ENCODE measurements at places on chromosomes 12 and 14.

DNA sequence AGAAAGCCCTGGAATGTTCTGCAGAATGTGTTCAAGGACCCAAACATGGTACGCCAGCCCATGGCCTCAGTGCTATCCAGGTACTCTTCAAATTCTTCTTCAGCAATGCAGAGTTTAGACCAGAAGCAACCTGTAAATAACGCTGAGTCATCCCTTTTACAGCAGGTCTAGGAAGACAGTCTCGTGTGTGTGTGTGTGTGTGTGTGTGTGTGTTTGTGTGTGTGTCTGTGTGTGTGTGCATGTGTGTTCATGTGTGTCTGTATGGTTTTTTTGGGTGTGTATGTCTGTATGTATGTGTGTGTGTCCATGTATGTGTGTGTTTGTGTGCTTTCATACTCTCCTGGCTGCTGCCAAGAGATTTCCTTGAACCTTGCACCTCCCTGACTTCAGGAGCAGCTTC, 60.1 kb upstream of the RFX4 start:
- DNase-seq: no peak

DNA sequence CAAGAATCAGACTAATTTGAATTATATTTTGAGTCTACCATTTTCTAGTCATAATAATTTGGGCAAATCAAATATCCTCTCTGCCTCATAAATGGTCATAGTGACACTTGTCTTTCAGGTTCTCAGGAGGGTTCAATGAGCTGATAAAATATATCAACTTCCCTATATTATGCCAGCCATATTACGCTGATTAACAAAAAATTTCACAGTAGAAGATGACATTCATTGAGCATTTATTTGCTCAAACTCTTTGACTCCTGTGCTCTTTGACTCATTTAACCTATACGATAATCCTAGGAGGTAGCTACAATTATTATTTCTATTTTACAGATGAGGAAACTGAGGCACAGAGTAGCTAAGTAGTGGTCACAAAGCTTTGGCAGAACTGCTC, 60.0 kb upstream of the CCDC91 start:
- DNase-seq: no peak

DNA sequence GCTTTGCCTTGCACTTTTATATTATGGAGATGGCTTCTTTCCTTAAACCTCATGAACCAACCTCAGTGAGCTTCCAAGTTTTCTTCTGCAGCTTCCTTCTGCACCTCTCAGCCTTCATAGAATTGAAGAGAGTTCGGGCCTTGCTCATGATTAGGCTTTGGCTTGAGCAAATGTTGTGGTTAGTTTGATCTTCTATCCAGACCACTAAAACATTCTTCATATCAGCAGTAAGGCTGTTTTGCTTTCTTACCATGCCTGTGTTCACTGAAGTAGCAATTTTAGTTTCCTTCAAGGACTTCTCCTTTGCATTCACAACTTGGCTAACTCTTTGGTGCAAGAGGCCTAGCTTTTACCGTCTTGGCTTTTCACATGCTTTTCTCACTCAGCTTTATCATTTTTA, 125.4 kb downstream of the SNAPC1 start:
- DNase-seq: no peak

GRCh38 chr14:22040781-22041125, 367.1 kb upstream of the OR4E1 start:
- DNase-seq: no peak

- no peak for DNase-seq
These were observed 3.2 kb upstream of the EGLN3 start for GRCh38 chr14:33954016-33954598.

GRCh38 chr12:26378711-26379110, 183.3 kb downstream of the SSPN start:
- no peak for DNase-seq

Measured in activated CD4-positive, CD25-positive, alpha-beta regulatory T cell treated with anti-CD3 and anti-CD28 coated beads, Interleukin-2, amount 50 U/mL, for 72 hours (primary cell).